ENCODE measurements at places on chromosomes 4 and X.
A peak's percentile ranks its signal among the peaks of the same experiment; 100 is the strongest.

- DNase-seq = peak; percentile 69
Measured at GRCh38 chrX:104270916-104271512, 16.3 kb upstream of the ESX1 start.

DNA sequence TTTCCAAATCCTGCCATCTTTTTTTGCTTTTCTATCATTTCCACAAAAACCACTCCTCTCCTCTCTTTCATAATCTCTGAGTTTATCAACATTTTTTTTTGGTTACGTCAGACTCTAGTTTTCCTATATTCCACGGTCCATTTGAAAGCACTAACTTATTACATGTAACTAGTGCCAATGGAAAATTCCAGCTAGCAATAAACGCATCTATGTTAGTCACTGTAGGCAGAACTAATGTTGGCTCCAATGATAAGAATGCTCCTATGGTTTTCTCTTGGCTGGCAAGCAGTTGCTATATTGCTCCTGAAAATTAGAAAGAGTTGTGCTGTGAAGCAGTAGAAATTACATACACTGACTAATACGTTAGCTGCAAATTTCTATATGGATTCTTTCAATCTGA is 634.6 kb upstream of the FTHL17 start:
- DNase-seq = no peak

DNA sequence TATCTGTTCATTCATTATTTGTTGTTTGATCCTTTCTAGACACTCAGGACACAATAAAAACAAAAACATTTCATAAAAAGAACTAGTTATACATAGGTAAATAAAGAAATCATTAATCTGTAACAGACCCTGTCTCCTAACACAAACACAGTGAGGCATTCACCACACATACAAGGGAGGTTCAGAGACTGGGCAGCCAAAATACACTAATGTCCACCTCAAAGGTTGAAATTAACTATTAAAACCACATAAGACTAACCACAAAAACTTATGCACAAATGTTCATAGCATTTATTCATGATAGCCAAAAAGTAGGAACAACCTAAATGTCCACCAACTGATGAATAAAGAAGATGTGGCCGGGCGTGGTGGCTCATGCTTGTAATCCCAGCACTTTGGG is 7.8 kb downstream of the PAPSS1 start:
- no peak for DNase-seq

DNA sequence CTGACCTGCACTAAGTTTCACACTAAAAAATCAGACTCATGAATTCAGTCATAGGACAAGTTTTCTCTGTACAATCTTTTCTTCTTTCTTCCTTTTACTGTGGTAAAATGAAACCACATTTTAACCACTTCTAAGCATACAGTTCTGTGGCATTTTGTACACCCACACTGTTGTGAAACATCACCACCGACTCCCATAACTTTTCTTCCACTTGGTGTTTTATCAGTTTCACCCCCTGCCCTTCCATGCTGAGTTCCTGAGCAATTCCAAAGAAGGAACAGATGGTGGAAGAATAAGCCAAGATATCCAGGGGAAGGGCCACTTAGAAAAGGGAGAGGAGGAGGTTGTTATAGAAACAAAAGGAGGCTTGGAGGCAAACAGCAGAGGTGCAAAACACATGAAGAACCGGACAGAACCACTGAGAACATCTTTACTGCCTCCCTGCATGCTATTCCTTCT is 22.6 kb downstream of the SLC25A4 start:
- peak; percentile 62 for DNase-seq

- peak; percentile 81 for DNase-seq
Measured at GRCh38 chrX:101550362-101550750, at the start of gene ARMCX1. ARMCX1 (plus strand) TSS chrX:101550547; CDS start chrX:101552931, 2,384 bp downstream.
